ENCODE measurements at places on chromosomes 2 and 18.
A peak's percentile ranks its signal among the peaks of the same experiment; 100 is the strongest.

DNA sequence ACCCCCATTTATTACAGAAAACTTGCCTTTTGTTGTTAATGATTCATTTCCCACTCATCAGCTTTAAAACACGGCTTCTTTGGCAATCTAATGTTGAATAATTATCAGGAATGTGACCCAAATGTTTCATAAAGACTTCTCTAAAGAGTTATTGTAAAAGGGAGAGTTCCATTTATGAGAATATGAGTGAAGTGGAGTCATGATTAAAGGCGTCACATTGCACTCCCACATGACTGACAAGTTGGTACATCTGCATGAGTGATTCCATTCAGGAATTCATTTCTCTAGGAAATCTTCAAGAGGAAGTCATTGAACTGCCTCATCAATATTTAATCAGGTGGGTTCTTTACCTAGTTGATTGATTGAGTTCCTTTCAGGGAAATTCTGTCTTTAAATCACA, 184.8 kb downstream of the LNPK start:
- no peak for DNase-seq

DNA sequence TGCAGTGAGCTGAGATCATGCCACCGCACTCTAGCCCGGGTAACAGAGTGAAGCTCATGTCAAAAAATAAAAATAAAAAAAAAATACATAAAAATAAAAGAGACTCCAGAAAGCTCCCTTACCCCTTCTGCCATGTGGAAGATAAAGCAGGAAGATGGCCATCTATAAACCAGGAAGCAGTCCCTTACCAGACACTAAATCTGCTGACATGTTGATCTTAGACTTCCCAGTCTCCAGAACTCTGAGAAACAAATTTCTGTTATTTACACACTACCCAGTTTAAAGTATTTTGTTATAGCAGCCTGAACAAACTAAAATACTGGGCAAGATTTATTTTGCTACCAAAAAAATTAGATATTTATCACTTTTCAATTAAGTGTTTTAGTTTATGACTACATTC, 136.2 kb upstream of the SMAD7 start:
- DNase-seq = no peak

DNA sequence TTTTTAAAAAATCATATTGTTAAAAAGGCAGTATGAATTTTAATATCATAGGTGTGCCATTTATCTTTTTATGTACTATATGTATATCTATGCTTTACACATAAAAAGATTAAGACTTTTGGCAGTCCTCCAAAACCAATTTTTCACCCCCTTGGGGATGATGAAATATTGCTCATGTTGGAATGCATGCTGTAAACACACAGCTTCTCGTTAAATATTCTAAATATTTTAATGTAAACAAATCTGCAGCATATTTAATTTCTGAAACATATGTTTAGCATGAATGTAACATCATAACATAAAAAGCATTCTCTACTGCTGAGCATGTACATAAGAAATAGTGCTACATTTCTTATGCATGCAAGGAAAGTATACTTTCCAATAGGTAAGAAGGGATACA, 484.3 kb upstream of the LRATD1 start:
- no peak for DNase-seq

DNA sequence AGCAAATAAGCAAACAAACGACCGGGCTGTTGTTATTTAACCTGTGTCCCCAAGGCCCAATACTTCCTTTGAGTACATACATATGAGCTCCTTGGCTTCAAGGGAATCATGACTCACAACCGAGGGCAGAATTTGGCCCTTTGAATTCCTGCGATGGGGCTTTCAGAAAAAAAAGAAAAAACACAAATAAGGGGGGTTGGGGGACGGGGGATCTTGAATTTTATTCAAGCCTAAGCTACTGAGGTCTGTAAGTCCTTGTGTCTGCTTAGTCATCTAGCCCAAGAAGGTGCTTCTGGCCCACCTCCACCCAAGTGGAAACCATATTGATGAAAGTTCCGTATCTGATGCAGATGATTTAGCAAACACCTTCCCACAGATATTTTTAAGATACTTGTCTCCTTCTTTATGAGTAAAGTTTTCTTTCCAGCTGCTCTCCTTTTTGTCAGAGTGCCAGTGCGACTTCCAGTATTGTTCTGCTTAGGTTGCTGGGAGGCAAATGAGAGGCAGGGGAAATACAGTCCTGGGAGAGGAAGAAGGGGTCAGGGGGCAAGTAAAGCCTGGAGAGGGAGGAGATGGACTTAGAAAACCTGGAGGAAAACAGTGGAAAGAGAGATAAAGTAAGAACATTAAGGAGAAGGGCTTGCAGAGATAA, 169.6 kb downstream of the ZEB2 start:
- peak; percentile 29 for DNase-seq

DNA sequence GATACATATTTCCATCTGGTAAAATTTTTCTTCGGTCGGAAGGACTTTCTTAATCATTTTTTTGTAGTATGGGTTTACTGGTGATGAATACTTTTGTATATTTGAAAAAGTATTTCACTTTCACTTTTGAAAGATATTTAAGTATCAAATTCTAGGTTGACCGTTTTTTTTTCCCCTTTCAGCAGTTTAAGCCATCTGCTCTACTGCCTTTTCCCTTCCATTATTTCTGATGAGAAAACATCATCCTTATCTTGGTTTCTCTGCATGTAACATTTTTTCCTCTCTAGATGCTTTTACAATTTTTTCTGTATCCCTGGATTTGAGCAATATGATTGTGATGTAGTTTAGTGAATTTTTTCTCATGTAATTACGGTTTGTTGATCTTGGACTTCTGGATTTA, 87.0 kb downstream of the MTX2 start:
- peak; percentile 7 for DNase-seq

Measured in umbilical cord (tissue), 2 donors.